ENCODE measurements at places on chromosomes 5 and 9.

- no peak for DNase-seq
These were observed 64.9 kb upstream of the FANCC start for GRCh38 chr9:95382433-95382832.

DNA sequence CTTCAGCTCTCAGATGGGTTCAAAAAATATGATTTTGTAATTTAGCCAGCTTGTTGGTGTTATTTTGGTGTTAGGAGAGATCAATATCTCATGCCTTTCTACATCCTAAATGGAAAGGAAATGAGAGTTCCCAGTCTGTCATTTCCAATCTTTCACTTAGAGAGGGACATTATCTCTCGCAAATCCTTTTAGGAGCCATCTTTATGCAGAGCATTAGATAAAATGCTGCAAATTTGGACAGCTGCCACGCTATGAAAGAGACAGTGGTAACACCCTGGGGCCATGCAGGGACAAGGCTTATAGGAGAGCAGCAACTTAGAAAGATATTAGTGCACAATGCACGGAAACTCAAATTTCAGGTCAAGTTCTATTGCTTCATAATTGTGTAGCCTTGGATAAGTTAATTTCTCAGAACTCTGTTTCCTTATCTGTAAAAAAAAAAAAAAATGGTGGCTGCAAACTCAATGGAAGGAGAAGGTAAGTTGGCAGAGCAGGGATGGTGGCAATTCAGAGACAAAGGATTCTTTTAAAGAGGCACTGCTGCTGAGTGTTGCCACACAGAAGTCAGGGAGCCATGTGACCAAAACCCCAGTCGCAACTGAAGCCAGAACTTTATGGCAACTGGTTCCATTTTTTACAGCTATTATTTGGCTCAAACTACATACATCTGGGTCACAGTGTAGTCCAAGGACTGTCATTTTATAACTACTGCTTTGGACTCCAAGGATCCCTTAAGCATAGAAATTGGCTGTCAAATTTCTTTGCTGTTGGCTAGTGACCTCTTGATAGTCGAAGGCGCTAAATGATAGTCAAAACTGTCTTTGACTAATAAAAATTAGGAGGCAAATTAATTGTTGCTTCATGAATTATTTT lies 210.2 kb downstream of the FRMD3 start:
- DNase-seq = no peak

GRCh38 chr9:113499876-113500497 lies 36.5 kb downstream of the RGS3 start:
- no peak for DNase-seq

GRCh38 chr5:90982576-90982975 lies 400.5 kb downstream of the ARRDC3 start:
- no peak for DNase-seq

DNA sequence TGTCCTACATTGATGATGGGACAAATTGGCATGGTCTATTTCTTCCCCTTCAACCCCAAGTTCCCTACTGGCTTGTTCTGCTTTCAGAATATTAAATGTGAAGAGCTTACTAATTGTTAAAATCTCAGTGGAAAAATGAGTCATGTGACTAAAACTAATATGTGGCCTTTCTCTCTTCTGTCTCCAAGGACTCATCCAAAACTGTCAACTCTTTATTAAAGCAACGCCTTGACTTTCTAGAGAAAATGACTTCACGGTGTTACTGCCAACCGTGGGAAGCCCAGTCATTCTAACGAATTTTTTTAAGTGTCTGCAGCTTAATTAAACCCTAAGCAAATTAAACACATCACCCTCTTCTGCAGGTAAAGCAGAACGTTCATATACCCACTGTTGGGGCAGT lies 431.6 kb downstream of the DTWD2 start:
- no peak for DNase-seq

- no peak for DNase-seq
These were observed 494.9 kb downstream of the PRR16 start for GRCh38 chr5:120958877-120959485.

DNA sequence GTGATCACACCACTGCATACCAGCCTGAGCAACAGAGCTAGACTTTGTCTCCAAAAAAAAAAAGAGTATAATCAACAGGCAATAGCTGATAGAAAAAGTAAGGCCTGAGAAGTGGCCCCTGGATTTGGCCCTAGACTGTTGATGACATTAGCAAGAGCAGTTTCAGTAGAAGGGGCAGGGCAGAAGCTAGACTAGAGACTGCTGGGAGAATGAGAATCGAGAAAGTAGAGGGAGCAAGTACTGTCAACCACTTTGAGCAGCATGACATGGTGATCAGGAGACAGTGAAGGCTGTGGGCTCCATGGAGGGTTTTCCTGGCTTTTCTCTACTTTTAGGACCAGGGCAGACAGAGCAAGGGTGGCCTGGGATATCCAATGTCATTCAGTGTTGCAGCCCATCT lies 34.9 kb upstream of the B4GALT1 start:
- DNase-seq = no peak

GRCh38 chr5:154576429-154576806 lies 98.4 kb upstream of the HAND1 start:
- DNase-seq = no peak

DNA sequence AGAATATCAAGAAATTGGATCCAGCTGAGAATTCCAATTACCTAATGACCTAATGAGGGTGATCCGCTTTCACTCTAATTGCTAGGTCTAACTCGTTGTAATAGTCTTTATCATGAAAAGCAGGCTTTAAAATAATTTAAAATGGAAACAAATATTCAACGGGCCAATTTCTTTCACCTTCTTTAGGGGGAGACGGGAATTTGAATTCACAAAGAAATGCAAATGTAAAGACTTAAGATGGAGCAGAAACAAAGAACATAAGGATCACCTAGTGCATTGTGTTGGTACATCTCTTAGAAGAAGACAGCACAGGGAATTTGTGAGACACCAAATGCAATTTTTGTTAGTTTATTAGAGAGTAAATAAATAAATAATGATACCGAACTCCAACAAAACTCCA lies 1.5 kb upstream of the KCNN2 start:
- no peak for DNase-seq

DNA sequence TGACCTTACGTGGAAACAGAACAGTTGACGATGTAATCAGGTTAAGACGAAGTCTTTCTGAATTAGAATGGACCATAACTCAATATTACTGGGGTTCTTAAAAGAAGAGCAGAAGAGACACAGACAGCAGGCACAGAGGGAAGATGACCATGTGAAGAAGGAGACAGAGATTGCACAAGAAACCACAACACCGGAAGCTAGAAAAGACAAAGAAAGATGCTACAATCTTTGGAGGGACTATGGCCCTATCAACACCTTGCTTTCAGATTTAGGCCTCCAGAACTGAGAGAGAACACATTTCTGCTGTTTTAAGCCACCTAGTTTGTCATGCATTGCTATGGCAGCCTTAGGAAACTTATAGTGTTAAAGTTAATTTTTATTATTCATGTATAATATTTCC lies 27.1 kb downstream of the CDH9 start:
- no peak for DNase-seq

DNA sequence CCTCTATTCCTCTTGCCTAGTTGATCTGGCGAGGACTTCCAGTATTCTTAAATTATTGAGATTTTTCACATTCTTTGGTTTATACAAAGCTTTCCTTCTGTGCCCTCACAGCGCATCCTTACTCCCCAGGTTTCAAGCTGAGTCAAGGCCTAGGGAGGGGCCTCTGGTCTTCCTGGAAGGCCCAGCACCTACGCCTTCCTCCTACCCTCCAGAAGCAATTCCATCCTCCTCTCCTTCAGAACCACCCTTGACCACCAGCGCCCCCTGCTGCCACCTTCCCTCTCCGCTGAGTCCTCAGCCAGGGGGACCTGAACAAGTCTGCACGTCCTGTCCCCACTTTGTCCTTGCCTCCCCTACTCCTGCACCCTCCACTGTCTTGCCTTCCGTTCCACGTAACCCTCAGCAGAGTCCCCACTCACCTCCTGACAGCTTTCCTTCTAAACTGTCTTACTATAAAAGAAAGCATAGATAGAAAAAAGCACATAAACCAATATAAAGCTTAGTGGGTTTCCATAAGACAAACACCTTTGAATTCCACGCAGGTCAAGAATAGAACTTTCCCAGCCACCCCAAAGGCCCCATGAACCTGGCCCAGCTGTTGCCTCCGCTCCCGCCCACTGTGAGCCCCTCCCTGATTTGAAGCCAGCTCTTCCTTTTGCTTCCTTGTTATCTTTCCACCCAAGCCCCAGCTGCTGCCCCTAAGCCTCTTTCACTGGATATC lies 63.0 kb upstream of the CTSL start:
- peak; percentile 34 for DNase-seq

DNA sequence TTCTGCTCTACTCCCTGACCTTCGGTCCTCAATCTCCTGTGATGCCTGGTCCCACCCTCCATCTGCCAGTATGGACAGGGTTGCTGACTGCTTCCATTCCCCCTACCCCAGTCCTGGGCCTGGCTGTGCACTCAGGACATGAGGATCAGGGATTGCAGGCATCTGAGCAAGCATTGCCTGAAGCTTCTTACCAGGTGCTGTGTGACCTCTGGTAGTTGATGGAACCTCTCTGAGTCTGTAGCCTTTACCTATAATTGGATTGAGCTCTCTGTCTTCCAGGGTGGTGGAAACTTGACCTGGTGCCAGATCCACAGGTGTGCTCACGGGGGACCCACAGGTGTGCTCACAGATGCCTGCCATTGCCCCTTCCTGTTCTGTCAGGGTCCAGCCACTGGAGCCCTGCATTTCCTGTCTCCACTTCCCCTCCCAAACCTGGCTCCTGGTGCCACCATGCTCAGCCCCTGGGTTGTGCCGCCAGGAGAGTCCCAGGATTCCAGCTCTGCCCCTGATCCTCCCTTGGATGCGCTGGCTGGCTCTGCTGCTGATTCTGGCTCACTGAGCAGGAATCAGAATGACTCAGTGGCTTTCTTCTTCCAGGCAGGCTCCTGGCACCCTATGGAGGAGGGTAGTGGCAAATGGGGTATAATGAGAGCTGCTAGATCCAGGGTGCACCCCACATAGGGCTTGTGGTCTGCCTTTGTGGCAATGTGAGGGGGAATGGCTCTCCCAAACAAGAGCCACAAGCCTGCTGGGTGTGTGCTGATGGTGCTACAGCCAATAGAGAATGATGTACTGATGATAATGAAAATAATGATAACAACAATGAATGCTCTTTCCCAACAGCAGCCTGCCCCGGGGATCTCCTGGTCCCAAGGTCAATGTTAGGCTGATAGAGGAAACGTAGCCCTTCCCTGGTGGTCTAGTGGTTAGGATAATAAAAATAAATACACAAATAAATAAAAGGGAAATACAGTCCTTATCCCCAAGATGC lies 35.2 kb upstream of the PSD2 start:
- DNase-seq = no peak

DNA sequence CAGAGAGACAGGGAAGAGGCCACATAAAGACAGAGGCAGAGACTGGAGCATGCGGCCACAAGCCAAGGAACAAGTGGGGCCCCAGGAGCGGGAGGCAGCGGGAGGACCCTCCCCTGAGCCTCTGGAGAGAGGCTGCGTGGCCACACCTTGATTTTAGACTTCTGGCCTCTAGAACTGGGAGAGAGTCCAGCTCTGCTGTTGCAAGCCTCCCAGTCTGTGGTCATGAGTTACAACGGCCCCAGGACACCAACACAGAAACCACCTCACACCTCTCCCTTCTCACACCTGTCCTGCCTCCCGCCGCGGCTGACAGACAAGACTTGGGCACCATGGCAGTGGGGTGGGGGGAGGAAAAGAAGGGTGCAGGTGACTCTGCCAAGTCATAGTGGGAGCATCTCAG lies 2.2 kb downstream of the INPP5E start:
- DNase-seq = peak; percentile 20

GRCh38 chr9:131951905-131952304 lies 127.8 kb downstream of the MED27 start:
- peak; percentile 20 for DNase-seq

GRCh38 chr9:127950513-127951289 lies 13.0 kb upstream of the DPM2 start:
- no peak for DNase-seq

- peak; percentile 56 for DNase-seq
These were observed 103.2 kb downstream of the USP20 start for GRCh38 chr9:129938291-129938979.

- DNase-seq = no peak
These were observed 363.9 kb downstream of the KDM4C start for GRCh38 chr9:7121664-7122063.

DNA sequence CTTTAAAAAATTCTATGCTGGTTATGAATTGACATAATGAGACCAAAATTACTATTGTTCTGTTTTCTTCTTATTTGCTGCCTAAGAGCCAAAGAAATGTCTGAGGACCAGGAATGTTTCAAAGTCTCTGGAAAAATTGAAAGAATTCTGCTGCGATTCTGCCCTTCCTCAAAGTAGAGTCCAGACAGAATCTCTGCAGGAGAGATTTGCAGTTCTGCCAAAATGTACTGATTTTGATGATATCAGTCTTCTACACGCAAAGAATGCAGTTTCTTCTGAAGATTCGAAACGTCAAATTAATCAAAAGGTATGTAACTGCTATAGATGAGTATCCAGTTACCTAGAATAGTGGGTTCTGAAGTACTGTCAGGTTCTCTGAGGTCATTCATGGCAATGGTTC lies 10.3 kb upstream of the DHFR start:
- no peak for DNase-seq

DNA sequence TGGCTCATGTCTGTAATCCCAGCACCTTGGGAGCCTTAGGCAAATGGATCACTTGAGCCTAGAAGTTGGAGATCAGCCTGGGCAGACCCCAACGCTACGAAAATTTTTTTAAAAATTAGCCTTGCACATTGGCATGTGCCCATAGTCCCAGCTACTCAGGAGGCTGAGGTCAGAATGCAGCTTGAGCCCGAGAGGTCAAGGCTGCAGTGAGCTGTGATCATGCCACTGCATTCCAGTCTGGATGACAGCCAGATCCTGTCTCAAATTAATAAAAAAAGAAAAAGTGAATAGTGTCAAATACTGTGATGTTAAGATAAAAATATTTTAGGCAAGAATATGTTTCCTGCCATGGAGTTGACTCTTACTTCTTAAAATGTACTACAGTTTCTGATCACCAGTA lies 5.3 kb downstream of the FBN2 start:
- no peak for DNase-seq

DNA sequence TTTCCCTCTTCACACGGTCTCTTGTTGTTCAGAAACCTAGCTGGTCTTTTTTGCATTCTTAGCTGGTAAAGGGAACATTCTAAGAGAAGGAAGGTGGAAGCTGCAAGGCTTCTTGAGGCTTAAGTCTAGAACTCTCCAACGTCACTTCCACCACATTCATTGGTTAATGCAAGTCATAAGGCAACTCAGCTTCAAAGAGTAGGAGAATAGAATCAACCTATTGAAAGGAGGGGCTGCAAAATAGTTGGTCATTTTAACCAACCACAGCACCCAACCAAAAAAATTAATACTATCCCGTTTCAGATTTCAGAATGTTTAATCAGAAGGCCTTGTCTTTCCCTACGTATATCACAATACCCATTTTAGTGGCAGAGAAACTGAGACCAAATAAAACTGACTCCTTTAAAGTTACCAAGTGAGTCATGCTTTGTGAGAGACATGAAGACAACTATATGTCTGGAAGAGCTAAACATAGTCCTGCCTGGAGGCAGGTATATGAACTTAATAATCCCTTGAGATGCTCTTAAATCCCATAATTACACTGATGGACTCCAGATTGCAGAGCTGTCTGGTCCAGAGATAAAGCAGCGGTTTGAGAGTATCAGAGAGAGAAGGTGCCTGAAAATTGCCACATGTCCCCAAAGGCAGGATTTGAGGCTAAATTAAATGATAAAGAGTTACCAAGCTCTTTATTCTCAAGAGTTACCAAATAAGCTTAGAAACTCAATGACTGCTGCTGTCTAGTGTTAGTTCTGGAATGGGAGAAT lies 14.4 kb downstream of the DOCK8 start:
- no peak for DNase-seq
